ENCODE measurements at places on chromosomes 11 and 22. TPM values are rescaled to one million over a fixed set of nuclear protein-coding genes. Genes with fewer than 3 reads are reported as not detected.
A peak's percentile ranks its signal among the peaks of the same experiment; 100 is the strongest.

- no peak for DNase-seq
These were observed 375.6 kb downstream of the LARGE1 start for GRCh38 chr22:33544707-33545106.

DNA sequence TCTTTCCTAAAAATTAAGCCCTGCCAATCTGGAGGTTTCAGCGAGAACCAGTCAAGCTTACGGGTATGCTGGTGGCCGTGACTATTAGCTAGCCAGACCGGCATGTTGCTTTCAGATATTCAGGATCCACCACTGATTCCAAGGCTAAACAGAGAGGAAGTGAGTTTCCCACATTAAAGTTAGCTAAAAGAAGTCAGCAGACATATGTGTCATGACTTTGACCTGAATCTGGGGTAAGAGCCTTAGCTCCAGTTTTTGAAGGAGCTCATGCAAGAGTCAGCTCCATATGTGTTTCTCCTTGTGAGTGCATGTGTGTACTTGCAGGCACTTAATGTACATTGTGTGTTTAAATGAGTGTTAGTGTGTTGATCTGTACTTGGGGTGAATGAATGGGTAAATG lies 1.4 kb downstream of the ZFPL1 start:
- no peak for DNase-seq

GRCh38 chr11:73907191-73907590 lies 30.4 kb downstream of the PAAF1 start:
- DNase-seq: no peak

- DNase-seq: peak; percentile 49
These were observed 25.8 kb downstream of the MRGPRD start for GRCh38 chr11:68954836-68955606.

DNA sequence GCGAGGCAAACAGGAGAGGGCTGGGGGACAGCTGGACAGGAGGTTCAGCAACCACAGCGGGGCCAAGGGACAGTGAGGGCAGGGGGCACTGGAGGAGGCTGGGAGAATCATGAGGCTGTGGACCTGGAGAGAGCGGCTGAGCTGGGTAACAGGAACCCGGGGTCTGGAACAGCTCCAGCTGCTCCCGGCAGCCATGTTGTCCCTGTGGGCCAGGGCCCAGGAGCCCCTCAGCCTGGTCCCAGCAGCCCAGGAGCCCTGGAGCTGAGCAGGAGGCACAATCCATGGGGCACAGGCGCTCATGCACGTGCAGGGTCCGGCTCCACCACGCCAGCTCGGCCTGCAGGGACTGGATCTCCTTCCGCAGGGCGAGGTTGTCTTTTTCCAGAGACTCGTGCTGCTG lies 7.4 kb downstream of the BATF2 start:
- DNase-seq: peak; percentile 65

DNA sequence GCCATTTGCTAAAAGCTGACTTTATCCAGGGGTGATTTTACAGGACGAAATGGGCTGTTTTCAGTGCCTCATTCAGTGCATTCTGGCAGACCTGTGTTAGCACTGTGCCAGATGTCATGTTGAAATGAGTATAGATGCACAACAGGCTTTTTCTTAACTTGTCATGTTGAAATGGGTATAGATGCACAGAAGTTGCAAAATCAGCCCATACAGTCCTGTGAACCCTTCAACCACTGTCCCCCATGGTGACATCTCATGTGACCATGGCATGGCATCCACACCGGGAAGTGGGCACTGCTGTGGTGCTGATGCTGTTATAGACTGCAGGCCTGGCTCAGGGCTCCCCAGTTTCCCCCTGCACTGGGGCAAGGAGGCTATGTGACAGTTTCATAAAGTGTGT lies 2.5 kb downstream of the TALDO1 start:
- DNase-seq: no peak

The PLA2G3 gene
- polyA plus RNA-seq: 0.17 TPM

- DNase-seq: no peak
These were observed 987 bp upstream of the GRIK4 start for GRCh38 chr11:120510406-120511115.

The EPS8L2 gene
- polyA plus RNA-seq: 77.7 TPM

The PKDREJ gene
- 0.51 TPM for polyA plus RNA-seq

DNA sequence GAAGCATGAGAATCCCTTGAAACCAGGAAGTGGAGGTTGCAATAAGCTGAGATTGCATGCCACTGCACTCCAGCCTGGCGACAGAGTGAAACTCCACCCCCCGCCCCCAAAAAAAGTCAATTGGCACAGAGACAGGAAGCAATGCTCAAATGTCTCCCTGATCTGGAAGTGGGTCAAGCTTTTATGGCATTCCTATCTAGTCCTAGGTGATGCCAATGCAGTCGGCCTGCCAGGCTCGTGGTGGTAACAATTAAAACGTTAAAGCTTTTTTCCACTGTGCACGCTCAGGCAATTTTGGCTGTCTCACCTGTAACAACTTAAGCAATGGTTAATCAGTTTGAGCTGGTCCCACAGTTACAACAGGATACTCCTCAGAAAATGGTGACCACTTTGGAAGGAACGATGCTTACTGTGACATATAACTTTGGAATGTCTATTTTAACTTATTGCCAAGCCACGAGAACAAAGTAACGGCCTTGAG lies 18.9 kb upstream of the PISD start:
- no peak for DNase-seq

DNA sequence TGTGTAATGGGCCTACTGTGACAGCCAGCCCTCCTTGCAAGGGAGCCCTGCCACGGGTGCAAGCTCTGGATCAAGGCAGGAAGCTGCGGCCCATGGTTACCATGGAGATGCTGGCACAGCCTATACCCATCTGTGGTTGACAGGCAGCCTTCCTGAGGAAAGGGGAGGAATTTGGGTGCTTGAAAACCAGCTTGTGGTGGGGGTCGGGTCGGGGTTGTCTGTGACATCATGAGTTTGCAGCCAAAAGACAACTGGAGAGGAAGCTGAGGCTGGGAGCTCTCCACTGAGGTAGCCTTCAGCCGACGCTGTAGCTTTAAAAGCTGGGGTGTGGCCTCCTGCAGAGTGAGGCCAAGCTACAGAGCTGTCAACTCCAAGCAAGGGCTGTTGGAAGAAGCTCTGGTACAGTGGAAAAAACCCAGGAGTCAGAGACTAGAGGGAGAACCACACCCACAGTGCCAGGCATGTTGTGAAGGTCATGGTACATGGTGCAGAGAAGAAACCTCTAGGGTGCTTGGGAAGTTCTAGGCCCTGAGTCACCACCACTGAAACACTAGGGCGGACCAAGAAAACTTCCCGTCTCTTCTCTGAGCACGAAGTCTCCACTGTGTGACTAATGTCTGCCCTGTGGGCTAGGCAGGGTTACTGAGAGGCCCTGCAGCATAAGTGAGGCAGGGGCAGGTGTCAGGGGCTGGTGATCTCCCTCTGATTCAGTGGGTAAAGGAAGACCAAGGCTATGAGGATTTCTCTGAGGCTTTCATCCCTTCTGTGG lies 10.8 kb upstream of the LDHA start:
- DNase-seq: peak; percentile 82

DNA sequence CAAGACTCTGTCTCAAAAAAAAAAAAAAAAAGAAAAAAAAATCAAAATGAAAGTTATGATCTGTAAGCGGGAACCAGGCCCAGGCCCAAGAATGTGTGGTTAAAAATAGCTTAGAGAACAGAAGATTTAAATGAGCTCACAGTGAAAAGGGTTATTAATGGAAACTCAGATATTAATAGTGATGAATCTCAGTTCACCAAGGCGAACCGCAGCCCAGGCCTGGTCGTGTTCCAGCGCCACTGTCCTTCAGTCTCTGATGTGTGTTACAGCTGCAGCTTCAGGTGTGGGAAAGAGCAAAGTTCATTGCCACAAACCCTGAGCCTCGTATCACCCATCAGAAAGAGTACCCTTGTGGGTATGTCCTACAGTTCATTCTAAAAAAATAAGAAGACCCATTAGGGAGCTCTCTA lies 107.1 kb downstream of the GAB2 start:
- DNase-seq: peak; percentile 69

- DNase-seq: no peak
These were observed 1029.1 kb downstream of the BRD1 start for GRCh38 chr22:48798281-48799226.

The OTOG gene
- 0.08 TPM for polyA plus RNA-seq
